ENCODE measurements at places on chromosomes 11 and 22. TPM values are rescaled to one million over a fixed set of nuclear protein-coding genes. Genes with fewer than 3 reads are reported as not detected.

TMEM134 gene
- 61.4 TPM for total RNA-seq

MUC15 gene
- not detected for total RNA-seq

RAB36 gene
- total RNA-seq: not detected

DNA sequence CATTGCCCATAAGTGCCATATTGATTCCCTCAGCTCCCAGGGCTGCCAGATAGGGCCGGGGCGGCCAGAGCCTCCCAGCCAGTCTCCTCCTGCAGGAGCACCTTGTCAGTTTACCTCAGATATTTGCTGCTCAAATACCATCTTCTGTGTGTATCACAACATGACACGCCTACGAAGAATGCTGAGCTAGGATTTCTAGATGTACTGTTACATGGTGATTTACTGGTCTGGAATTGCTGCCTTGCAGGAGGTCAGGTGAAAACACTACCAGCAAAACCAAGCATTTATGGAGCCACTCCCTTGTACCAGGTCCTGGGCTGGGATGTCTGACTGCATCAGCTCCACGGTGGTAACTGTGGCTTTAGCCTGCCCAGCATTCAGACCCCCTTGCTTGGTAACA, 11.8 kb downstream of the MICAL3 start:
- no peaks in the 10 kb centered on the region for H3K36me3 ChIP-seq
- H3K4me3 ChIP-seq: no peak overlapping the region
- DNase-seq: no peak
- peaks cover 15% of the 10 kb centered on the region for H3K27me3 ChIP-seq
- H3K27ac ChIP-seq: no peak overlapping the region

GRCh38 chr22:38631724-38632123, 24.5 kb downstream of the FAM227A start:
- no peaks in the 10 kb centered on the region for H3K36me3 ChIP-seq
- H3K27me3 ChIP-seq: peaks cover 3% of the 10 kb centered on the region
- peaks cover 19% of the 10 kb centered on the region for H3K4me1 ChIP-seq
- DNase-seq: no peak

DNA sequence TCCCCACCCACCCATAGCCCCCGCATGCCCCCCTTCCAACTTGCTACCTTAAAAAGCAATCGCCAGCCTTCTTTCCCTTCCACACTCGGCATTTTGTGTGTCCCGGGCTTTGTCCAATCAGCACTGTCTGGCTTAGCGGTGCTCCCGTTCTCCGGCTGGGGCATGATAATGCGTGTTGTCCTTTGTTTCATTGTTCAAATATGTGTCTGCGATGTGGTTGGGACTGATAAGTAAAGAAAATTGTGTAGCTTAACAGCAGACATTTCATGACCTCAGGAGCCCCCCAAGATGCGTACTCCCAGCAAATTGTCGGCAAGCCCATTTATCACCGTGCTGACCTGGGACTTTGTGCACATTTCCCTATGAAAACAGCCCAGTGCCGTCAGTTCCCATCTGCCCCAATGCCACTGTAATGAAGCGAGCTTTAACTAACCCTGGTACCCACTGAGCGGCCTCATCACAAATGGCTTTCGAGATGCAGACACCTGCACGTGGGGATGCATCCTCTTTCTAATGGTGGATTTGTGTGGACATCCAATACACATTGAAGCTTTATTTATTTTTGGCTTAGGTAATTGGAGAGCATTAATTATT, 167.0 kb upstream of the E2F8 start:
- no peaks in the 10 kb centered on the region for H3K36me3 ChIP-seq
- DNase-seq: no peak
- H3K4me1 ChIP-seq: no peaks in the 10 kb centered on the region
- no peak overlapping the region for H3K4me3 ChIP-seq
- H3K27ac ChIP-seq: no peak overlapping the region

DNA sequence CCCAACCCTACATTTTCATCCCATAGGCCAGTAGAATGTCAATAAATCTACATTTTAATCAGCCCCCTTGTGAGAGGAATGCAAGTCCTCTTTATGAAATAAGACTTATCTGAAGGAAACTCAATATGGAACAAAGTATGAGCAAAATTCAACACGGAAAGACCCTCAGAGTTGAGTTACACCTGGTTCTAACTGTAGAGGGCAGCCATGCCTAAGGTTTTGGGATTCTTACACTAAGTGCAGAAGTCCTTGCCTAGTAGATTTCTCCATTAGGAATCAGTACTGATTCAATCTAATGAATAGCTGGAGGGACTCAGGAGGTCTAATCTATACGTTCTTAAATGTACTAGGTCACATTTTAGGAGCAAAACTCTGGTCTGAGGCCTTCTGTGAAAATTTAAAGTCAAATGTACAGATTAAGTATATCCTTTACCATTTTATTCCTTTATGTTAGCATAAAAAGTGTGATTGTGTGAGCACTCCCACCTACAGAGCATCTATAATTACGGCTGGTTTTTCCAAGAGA, 904.5 kb downstream of the DLG2 start:
- no peak overlapping the region for H3K4me3 ChIP-seq
- H3K4me1 ChIP-seq: no peaks in the 10 kb centered on the region
- peaks cover 11% of the 10 kb centered on the region for H3K27me3 ChIP-seq
- H3K36me3 ChIP-seq: no peaks in the 10 kb centered on the region
- DNase-seq: no peak
- no peak overlapping the region for H3K27ac ChIP-seq

GRCh38 chr11:17314232-17314547, 37.4 kb upstream of the NCR3LG1 start:
- H3K4me3 ChIP-seq: no peak overlapping the region
- H3K27me3 ChIP-seq: no peaks in the 10 kb centered on the region
- DNase-seq: no peak

DNA sequence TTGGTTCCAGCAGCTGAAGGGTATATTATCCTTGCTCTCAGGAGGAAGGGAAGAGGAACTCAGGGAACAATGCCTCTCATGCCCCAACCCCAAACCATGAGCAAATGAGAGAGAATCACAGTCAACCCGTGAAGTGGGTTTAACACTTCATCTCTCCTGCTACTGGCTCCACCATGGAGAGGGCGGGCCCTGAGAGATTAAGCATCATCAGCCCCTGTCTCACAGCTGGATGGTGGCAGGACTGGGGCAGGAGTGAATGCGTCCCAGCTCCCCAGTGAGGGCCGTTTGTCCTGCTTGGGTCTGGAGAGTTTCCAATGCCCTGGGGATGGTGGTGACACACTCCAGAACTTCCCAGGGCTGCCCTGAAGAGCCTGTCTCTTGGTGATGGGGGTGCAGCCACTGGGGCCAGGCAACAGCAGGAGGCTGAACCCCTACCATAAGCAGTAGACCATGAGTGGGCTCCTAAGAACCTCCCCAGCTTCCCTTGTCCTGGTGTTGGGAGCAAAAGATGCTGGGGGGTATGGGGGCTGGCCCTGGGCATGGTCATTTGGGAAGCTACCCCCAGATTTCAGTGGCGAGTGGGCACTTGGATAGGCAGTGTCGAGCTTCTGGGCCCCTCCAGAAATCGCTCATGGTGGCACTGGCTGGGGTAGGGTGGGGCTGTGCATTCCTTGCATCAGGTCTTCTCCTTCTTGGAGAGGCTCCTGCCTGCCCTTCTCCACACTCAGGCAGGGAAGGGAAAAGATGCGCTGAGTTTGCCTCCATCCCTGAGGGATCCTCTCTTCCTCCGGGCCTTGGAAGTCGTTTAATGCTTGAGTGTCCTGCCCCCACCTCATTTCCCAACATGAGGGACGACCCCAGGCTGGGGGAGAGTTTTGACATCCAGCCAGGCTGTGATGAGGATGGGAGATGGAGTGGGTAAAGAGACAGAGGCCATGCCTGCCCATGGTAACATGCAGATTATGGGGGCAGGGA, 157.5 kb downstream of the ST3GAL4 start:
- no peak overlapping the region for H3K4me3 ChIP-seq
- no peak overlapping the region for H3K27ac ChIP-seq
- H3K36me3 ChIP-seq: no peaks in the 10 kb centered on the region

DNA sequence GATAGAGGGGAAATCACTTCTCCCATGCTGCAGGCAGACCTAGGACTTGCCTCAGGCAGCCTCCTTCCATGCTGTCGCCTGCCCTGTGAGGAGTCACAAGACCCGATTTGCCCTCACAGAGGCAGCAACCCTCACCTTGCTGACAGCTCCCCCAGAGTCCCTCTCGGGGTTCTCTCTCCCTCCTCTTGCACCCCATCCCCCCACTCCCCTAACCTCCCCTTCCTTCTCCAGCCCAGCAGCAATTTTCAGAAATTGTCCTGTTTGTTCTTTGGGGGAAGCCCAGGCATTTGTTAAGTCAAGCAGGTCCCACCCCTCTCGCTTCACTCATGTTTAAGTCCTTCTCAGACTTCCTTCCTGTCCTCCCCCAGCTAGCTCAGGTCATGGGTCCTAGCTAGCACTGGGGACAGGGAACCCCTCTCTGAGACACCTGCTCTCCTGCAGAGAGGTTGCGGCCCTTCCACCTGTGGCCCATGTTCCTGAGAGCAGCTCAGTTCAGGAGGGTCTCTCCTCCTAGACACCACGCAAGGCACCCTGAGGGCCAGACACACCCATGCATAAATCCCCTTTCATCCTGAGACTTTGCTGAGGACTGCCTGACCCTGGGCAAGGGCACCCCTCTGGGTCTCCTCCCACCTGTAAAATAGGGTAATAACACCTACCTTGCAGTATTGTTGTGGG, 6.3 kb upstream of the FXYD2 start:
- peak overlapping the region; percentile 87 for H3K27ac ChIP-seq
- H3K4me3 ChIP-seq: peak overlapping the region; percentile 57
- no peak for DNase-seq
- H3K36me3 ChIP-seq: no peaks in the 10 kb centered on the region
- H3K4me1 ChIP-seq: peaks cover 59% of the 10 kb centered on the region
- no peaks in the 10 kb centered on the region for H3K27me3 ChIP-seq

- no peaks in the 10 kb centered on the region for H3K36me3 ChIP-seq
- H3K4me1 ChIP-seq: no peaks in the 10 kb centered on the region
- H3K27ac ChIP-seq: no peak overlapping the region
- no peak overlapping the region for H3K4me3 ChIP-seq
Measured at GRCh38 chr11:17642370-17642769, 77.0 kb upstream of the MYOD1 start.

GRCh38 chr11:70503468-70504221, 105.3 kb downstream of the CTTN start:
- no peak for DNase-seq
- no peaks in the 10 kb centered on the region for H3K27me3 ChIP-seq
- no peaks in the 10 kb centered on the region for H3K36me3 ChIP-seq
- no peaks in the 10 kb centered on the region for H3K4me1 ChIP-seq
- no peak overlapping the region for H3K4me3 ChIP-seq
- H3K27ac ChIP-seq: no peak overlapping the region

DNA sequence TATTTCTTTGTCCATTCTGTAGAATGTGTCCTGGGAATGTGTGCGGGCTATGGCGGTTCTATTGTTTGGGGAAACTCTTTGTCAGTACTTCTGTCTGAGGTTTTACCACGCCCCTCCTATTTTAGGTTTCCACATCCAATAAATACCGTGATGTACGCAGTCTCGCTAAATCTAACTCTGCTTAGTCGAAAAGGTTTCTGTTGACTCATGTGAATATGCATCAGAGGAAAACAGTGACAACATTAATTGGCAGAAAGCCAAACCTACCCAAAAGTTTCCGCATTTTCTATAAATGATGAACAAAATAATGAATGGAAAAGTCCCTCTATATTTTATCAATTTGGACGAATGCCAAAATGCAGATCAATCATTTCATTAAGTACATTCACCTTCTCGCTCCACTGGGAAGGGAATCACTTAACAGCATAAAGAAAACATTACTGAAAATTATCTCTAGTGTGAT, 143.4 kb downstream of the MAML2 start:
- peak overlapping the region; percentile 81 for H3K27ac ChIP-seq
- H3K4me1 ChIP-seq: peaks cover 66% of the 10 kb centered on the region
- no peaks in the 10 kb centered on the region for H3K27me3 ChIP-seq
- no peak for DNase-seq

- peaks cover 71% of the 10 kb centered on the region for H3K4me1 ChIP-seq
- peak overlapping the region; percentile 99 for H3K27ac ChIP-seq
- H3K27me3 ChIP-seq: peaks cover 10% of the 10 kb centered on the region
- peak overlapping the region; percentile 99 for H3K4me3 ChIP-seq
- H3K36me3 ChIP-seq: peaks cover 62% of the 10 kb centered on the region
Measured at GRCh38 chr11:65425971-65426838, 3.6 kb downstream of the NEAT1 start.

DNA sequence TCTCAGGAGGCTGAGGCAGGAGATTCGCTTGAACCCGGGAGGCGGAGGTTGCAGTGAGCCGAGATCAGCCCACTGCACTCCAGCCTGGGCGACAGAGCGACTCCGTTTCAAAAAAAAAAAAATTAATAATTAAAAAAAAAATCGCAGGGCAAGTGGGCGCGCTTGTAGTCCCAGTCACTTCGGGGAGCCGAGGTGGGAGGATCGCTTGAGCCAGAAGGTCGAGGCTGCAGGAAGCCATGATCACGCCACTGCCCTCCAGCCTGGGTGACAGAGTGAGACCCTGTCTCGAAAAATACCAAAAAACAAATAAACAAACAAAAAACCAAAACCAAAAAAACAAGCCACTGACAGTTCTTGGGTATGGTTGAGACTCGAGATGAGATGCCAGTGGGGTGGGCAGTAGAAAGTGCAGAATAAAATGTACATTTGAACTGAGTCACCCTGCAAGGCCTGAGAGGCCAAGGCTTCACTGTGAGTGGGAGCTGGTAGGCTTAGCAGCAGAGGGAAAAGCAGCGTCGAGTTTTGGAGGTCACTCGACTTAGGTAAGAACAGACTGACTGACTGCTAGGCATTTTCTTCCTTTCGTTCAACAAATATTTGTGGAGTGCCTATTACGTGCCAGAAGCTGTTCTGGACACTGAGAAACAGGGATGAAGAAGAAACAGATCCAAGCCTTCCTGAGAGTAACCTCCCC, 635 bp upstream of the LDHA start:
- no peak for DNase-seq
- peaks cover 38% of the 10 kb centered on the region for H3K36me3 ChIP-seq
- H3K4me1 ChIP-seq: peaks cover 45% of the 10 kb centered on the region
- H3K27ac ChIP-seq: peak overlapping the region; percentile 98
- no peaks in the 10 kb centered on the region for H3K27me3 ChIP-seq

DNA sequence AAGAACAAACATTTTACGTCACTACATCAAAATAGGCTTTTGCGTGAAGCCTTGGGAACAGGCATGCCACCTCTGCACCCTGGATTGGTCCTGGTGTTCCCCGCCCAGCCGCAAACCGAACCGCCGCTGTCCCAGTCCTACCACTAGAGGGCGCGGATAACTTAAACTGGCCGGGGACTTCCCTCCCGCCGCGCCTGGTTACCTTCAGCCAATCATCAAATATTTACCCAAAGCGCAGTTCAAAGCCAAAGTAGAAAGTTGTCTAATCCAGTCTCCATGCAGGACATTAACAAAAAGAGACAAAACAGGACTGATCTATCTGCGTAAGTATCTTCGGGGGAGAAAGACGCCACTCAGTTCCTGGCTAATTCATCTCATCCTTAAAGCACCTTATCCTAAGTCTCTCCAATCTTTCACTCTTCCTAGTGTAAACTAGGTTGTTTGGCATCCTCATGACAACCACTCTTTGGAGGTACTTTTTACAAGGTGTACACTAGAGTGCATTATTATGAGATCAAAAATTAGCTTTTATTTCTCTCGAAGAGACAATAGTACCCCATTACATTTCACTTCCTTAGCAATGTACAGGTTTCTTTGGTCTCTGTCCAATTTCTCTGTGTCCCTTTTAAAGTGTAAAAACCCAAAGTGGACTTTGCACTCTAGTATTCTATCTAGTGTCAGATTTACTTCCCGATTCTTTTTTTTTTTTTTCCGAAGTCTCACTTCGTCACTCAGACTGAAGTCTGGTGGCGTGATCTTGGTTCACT, 3.9 kb upstream of the CRY2 start:
- H3K27me3 ChIP-seq: peaks cover 12% of the 10 kb centered on the region
- H3K4me1 ChIP-seq: peaks cover 25% of the 10 kb centered on the region
- no peak overlapping the region for H3K4me3 ChIP-seq
- peaks cover 1% of the 10 kb centered on the region for H3K36me3 ChIP-seq
- peak; percentile 85 for DNase-seq
- peak overlapping the region; percentile 46 for H3K27ac ChIP-seq
